Chondrocyte (in vitro differentiated cells): ENCODE measurements at places on chromosomes 3 and 15. TPM values are rescaled to one million over a fixed set of nuclear protein-coding genes. Genes with fewer than 3 reads are reported as not detected.

The LRRIQ4 gene
- not detected in 3 replicates for total RNA-seq

The MYEF2 gene
- 16.3 to 22.6 TPM (median 20.5 TPM) in 3 replicates for total RNA-seq

The PEAK1 gene
- 143 to 206 TPM (median 148 TPM) in 3 replicates for total RNA-seq

The PLCL2 gene
- total RNA-seq: 0.85 to 1.3 TPM (median 1.2 TPM) in 3 replicates

The ESYT3 gene
- 0.39 to 0.70 TPM (median 0.54 TPM) in 3 replicates for total RNA-seq

The PPM1L gene
- total RNA-seq: 3.3 to 9.6 TPM (median 8.5 TPM) in 3 replicates

The NDUFB5 gene
- 58.5 to 93.6 TPM (median 67.0 TPM) in 3 replicates for total RNA-seq

The RRP9 gene
- 18.0 to 21.0 TPM (median 19.7 TPM) in 3 replicates for total RNA-seq

The LYZL4 gene
- not detected in 3 replicates for total RNA-seq

DNA sequence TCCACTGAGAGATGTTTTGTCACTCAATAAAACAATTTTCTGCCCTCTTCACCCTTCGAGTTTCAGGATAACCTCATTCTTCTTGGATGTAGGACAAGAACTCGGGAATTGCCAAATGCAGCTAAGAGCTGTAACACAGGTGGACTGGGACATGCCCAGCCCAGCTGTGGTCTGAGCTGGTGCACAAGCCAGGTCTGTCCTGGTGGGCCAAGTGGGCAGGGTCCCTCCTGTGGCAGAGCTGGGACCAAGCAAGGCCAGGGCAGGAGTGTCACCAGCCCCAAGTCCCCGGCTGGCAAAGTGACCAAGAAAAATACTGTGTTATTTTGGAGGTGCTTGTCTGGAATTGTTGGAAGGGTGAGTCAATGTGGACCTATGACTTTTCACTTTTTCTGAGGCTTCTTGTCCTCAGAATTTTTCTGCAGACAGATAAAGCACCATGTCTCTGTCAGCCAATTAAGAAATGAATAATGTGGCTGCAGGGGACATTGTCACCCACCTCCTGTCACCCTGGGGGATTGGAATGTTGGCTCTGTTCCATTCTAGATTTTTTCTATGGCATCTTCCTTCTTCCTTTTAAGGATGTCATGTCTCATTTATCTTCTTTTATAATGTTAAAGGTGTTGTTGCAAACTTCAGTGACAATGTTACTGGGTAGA, 645.2 kb upstream of the EPHA6 start:
- H3K36me3 ChIP-seq: no peaks in the 10 kb centered on the region
- no peaks in the 10 kb centered on the region for H3K27me3 ChIP-seq
- H3K27ac ChIP-seq: no peak overlapping the region
- no peak overlapping the region for H3K4me3 ChIP-seq
- no peak for DNase-seq
- H3K4me1 ChIP-seq: no peaks in the 10 kb centered on the region

DNA sequence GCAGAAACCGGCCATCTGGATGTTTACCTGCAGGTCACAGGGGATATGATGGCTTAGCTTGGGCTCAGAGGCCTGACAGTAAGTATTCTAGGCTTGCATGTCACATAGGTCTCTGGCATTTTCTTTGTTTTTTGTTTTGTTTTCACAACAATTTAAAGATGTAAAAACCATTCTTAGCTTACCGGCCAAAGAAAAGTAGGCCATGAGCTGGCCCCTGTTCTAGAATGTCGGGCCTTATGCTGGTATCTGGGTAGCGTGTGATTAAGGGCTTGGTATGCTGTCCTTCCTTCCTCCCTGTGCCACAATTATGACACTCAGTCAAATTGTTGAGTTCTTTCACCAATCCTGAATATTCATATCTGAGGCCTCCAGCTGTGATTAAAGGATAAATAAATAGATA, 40.2 kb downstream of the C3orf85 start:
- H3K36me3 ChIP-seq: no peaks in the 10 kb centered on the region
- peaks cover 2% of the 10 kb centered on the region for H3K27me3 ChIP-seq
- no peak for DNase-seq
- H3K4me3 ChIP-seq: no peak overlapping the region

- DNase-seq: no peak
- no peaks in the 10 kb centered on the region for H3K4me1 ChIP-seq
- H3K4me3 ChIP-seq: no peak overlapping the region
- H3K36me3 ChIP-seq: no peaks in the 10 kb centered on the region
- no peaks in the 10 kb centered on the region for H3K27me3 ChIP-seq
These were observed 101.9 kb upstream of the KCNH8 start for GRCh38 chr3:19046440-19046839.

GRCh38 chr3:101809178-101810021, 30.4 kb downstream of the NXPE3 start:
- peaks cover 16% of the 10 kb centered on the region for H3K4me1 ChIP-seq
- no peak overlapping the region for H3K4me3 ChIP-seq
- DNase-seq: no peak
- no peaks in the 10 kb centered on the region for H3K27me3 ChIP-seq
- peak overlapping the region; percentile 43 for H3K27ac ChIP-seq

- H3K27me3 ChIP-seq: no peaks in the 10 kb centered on the region
- no peak overlapping the region for H3K4me3 ChIP-seq
- H3K36me3 ChIP-seq: peaks cover 3% of the 10 kb centered on the region
- H3K27ac ChIP-seq: no peak overlapping the region
These were observed 14.1 kb downstream of the BBS4 start for GRCh38 chr15:72700076-72700475.

DNA sequence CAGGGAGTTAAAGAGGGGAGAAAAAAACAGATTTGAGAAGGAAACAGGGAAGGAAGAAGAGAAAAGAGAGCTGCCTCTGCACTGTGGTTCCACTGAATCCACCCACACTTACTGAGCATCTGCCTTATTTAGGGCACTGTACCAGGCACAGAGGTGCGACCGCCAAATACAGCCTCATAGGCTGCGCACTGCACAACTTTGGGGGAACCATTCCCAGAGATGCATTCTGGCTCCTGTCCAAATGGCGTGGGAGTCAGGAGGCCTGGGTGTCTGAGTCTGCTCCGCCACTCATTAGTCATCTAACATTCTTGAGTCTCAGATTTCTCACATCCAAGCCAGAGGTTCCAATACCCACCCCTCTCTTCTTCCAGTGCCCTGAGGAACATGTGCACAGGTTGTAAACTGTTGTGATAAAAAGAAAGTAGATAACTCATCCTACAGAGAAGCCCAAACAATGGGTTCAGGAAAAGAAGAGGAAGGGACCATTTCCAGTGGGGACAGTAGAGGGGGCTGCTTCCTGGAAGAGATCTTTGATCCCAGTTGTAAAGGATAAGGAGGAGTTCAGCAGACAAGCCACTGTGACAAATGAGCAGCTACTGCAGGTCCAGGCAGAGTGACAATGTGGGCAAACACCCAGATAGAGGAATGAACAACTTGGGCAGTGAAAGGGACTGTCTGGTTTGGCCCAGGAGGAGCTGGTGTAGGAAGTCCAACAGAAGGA, 254.6 kb downstream of the UACA start:
- peak; percentile 50 for DNase-seq
- no peaks in the 10 kb centered on the region for H3K27me3 ChIP-seq
- peaks cover 8% of the 10 kb centered on the region for H3K36me3 ChIP-seq
- no peak overlapping the region for H3K4me3 ChIP-seq

- peaks cover 4% of the 10 kb centered on the region for H3K36me3 ChIP-seq
- H3K27ac ChIP-seq: no peak overlapping the region
- no peak for DNase-seq
- H3K4me1 ChIP-seq: peaks cover 11% of the 10 kb centered on the region
- H3K27me3 ChIP-seq: no peaks in the 10 kb centered on the region
These were observed 23.4 kb downstream of the PXK start for GRCh38 chr3:58356054-58356453.

DNA sequence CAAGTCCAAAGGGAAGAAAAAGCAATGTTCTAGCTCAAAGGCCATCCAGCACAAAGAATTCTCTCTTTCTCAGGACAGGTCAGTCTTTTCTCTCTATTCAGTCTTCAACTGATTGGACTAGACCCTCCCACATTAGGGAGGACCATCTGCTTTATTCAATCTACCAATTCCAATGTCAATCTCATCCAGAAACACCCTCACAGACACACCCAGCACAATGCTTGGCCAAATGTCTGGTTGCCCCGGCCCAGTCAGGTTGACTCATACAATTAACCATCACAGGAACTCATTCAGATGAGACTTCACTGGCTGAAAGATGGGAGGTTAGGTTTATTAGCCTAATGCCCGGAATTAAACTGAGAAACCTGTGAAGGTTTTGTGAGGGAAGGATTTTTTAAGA, 32.4 kb downstream of the ACAN start:
- no peak overlapping the region for H3K4me3 ChIP-seq
- peaks cover 11% of the 10 kb centered on the region for H3K36me3 ChIP-seq
- H3K27me3 ChIP-seq: no peaks in the 10 kb centered on the region
- no peak for DNase-seq
- H3K27ac ChIP-seq: no peak overlapping the region
- peaks cover 39% of the 10 kb centered on the region for H3K4me1 ChIP-seq

- no peaks in the 10 kb centered on the region for H3K4me1 ChIP-seq
- DNase-seq: no peak
- no peak overlapping the region for H3K27ac ChIP-seq
- H3K4me3 ChIP-seq: no peak overlapping the region
- peaks cover 19% of the 10 kb centered on the region for H3K27me3 ChIP-seq
These were observed 22.0 kb upstream of the LCTL start for GRCh38 chr15:66587749-66588148.

GRCh38 chr15:58564981-58565380, 133.2 kb downstream of the LIPC start:
- DNase-seq: no peak
- no peaks in the 10 kb centered on the region for H3K36me3 ChIP-seq
- no peak overlapping the region for H3K27ac ChIP-seq
- H3K27me3 ChIP-seq: no peaks in the 10 kb centered on the region
- H3K4me3 ChIP-seq: no peak overlapping the region

- H3K27ac ChIP-seq: peak overlapping the region; percentile 97
- no peak for DNase-seq
- H3K36me3 ChIP-seq: peaks cover 32% of the 10 kb centered on the region
These were observed 127.0 kb downstream of the KLHL25 start for GRCh38 chr15:85667491-85668424.

GRCh38 chr3:43034911-43035310, 55.8 kb downstream of the GASK1A start:
- H3K4me1 ChIP-seq: no peaks in the 10 kb centered on the region
- H3K4me3 ChIP-seq: no peak overlapping the region
- H3K27me3 ChIP-seq: peaks cover 8% of the 10 kb centered on the region
- no peaks in the 10 kb centered on the region for H3K36me3 ChIP-seq

DNA sequence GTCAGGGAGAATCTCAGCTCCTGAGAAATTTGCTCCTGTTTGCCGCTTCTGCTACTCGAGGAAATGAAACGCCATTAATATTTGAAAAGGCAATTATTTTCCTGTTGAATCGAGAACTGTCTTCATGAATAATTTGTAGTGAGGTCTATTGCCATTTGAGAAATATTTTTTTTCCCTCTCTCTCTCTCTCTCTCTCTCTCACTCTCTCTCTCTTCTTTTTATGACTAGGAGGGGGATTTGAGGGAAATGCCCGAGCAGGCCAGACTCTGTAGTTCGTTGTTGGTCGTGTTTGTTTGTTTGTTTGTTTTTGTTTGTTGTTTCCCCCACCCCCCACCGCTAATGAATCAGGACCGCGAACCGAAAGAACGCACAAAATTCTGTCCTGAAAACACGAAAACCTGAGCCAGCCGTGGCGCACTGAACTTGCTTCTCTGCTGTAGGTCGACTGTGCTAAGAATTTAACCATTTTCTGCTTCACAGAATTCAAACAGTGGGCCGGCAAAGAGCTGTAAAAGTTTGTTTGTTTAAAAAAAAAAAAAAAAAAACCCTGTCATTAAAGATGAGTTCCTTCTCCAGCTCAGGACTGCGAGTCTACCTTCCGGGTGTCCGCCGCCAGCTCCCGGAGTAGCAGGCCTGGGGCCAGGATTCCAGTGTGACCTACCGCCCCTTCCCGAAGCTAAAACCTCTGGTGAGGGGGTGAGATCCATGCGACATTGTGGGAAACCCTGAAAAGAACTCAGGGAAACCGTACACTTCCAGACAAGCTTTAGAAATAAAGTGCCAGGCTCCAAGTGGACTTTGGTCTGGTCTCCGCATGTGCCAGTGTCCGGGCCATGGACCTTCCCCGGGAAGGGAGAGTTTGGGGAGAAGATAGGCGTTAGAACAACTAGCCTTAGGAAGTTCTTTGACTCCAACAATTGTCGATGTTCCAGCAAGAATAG, 12.1 kb downstream of the ZIC4 start:
- H3K27me3 ChIP-seq: peaks cover 58% of the 10 kb centered on the region
- H3K4me1 ChIP-seq: peaks cover 53% of the 10 kb centered on the region
- DNase-seq: no peak
- peaks cover 1% of the 10 kb centered on the region for H3K36me3 ChIP-seq

DNA sequence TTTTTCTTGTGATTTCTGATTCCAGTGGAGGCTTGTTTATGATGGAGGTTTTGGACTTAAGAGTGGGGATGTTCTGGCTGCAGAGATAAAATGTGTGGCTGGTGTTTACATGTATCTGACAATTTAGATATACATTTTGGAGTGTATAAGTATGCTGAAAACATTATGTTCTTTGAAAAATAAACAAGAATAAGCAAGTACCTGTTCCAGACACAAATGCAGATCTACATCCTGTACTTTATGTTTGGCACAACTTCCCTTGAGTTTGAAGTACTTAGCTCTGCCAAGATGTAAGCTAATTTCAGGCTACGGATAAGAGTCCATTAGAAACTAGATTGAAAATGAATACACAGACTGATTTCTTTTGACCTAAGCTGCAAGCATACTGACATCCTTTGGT, 277.2 kb downstream of the CHST2 start:
- no peak overlapping the region for H3K4me3 ChIP-seq
- H3K4me1 ChIP-seq: no peaks in the 10 kb centered on the region
- no peak overlapping the region for H3K27ac ChIP-seq
- DNase-seq: no peak

DNA sequence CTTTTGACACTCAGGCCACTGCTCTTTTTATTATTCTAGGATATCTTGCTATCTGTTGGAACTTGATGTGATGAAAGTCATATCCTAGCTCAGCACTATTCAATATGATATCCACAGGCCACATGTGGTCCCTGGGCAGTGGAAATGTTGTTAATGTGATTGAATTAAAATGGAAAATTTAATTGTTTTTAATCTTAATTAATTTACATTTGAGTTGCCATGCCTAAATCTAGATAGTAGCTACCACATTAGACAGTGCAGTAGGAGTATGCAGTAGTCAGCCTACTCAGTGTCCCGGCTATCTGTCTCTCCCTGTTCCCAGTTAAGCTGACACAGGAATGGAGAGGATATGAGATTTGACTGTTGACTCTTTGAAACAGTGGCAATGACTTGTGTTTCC, 460.2 kb downstream of the GBE1 start:
- no peak overlapping the region for H3K27ac ChIP-seq
- H3K4me3 ChIP-seq: no peak overlapping the region
- peaks cover 4% of the 10 kb centered on the region for H3K4me1 ChIP-seq

GRCh38 chr3:150761831-150762661, 923 bp downstream of the SIAH2 start:
- peaks cover 1% of the 10 kb centered on the region for H3K36me3 ChIP-seq
- H3K4me3 ChIP-seq: peak overlapping the region; percentile 88
- H3K27me3 ChIP-seq: no peaks in the 10 kb centered on the region
- H3K27ac ChIP-seq: peak overlapping the region; percentile 92
- no peak for DNase-seq

GRCh38 chr3:193488741-193489140, 66.0 kb downstream of the ATP13A4 start:
- no peak overlapping the region for H3K27ac ChIP-seq
- H3K4me3 ChIP-seq: no peak overlapping the region
- no peaks in the 10 kb centered on the region for H3K4me1 ChIP-seq
- H3K36me3 ChIP-seq: no peaks in the 10 kb centered on the region

- H3K27me3 ChIP-seq: peaks cover 8% of the 10 kb centered on the region
- no peak for DNase-seq
- H3K4me3 ChIP-seq: no peak overlapping the region
- H3K27ac ChIP-seq: no peak overlapping the region
- H3K36me3 ChIP-seq: no peaks in the 10 kb centered on the region
These were observed 80.1 kb downstream of the ST8SIA2 start for GRCh38 chr15:92473756-92474155.

- no peak overlapping the region for H3K4me3 ChIP-seq
- H3K27ac ChIP-seq: no peak overlapping the region
- no peaks in the 10 kb centered on the region for H3K36me3 ChIP-seq
These were observed 106.5 kb downstream of the TPRA1 start for GRCh38 chr3:127483902-127484591.
